ENCODE measurements at places on chromosomes 4 and X.

GRCh38 chr4:105067431-105067830 lies 79.2 kb upstream of the TET2 start:
- H3K27me3 ChIP-seq = peaks cover 22% of the 10 kb centered on the region
- H3K36me3 ChIP-seq = no peaks in the 10 kb centered on the region
- H3K27ac ChIP-seq = no peak overlapping the region
- DNase-seq = no peak
- H3K4me1 ChIP-seq = peaks cover 8% of the 10 kb centered on the region

DNA sequence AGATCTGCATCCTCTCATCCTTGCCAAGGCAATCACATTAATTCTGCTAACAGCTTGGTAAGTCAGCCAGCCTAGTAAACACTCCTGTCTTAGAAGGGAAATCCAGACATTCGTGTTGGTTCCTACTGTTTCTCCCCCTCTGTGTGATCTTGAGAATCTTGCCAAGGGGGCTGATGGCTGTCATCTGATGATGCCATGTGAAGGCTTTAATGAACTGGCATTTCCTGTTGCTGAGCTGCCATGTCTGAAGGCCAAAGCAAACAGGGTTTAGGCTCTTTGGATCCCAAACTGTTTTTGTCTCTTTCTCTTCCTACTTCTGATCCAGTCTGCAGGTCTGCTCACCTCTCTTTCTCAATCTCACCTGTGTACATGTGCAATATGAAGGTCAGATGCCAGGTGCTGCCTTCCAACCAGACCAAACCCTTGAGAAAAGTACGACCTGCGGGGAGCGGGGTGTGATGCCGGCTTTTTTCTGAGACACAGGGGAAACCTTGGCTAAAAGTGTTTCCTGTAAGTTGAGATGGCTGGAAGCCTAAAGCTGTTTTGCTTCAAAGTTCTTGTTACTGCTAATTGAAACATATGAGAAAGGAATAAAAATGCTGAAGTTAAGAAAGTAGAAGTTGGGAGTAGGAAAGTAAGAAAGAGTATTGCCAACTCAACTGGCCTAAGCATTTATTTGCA lies 532.9 kb downstream of the ANKRD50 start:
- no peaks in the 10 kb centered on the region for H3K4me1 ChIP-seq
- no peak overlapping the region for H3K27ac ChIP-seq
- DNase-seq = no peak
- no peaks in the 10 kb centered on the region for H3K27me3 ChIP-seq
- H3K36me3 ChIP-seq = no peaks in the 10 kb centered on the region

GRCh38 chr4:6252051-6252450 lies 17.6 kb upstream of the WFS1 start:
- H3K36me3 ChIP-seq = no peaks in the 10 kb centered on the region
- no peak for DNase-seq
- H3K4me1 ChIP-seq = peaks cover 2% of the 10 kb centered on the region
- peaks cover 27% of the 10 kb centered on the region for H3K27me3 ChIP-seq

DNA sequence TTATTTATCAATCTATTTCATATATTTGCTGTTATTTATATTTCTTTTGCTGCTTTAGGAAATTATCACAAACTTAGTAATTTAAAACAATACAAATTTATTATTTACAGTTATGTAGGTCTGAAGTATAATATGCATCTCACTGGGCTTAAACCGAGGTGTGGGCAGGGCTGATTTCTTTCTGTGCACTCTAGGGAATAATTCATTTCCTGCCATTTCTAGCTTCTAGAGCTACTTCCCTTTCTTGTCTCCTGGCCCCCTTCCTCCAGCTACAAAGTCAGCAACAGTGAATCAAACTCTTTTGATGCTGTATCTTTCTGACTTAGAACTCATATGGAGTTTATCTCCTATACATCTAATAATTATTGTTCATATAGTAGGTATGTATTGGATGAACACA lies 303.5 kb upstream of the ARSJ start:
- no peak for DNase-seq
- no peaks in the 10 kb centered on the region for H3K4me1 ChIP-seq
- no peaks in the 10 kb centered on the region for H3K36me3 ChIP-seq
- no peaks in the 10 kb centered on the region for H3K27me3 ChIP-seq
- no peak overlapping the region for H3K4me3 ChIP-seq

GRCh38 chrX:39725928-39726619 lies 371.7 kb downstream of the BCOR start:
- no peak for DNase-seq
- no peak overlapping the region for H3K27ac ChIP-seq
- no peaks in the 10 kb centered on the region for H3K36me3 ChIP-seq
- peaks cover 10% of the 10 kb centered on the region for H3K4me1 ChIP-seq
- H3K27me3 ChIP-seq = peaks cover 5% of the 10 kb centered on the region
